ENCODE measurements at places on chromosomes 11 and 22.

DNA sequence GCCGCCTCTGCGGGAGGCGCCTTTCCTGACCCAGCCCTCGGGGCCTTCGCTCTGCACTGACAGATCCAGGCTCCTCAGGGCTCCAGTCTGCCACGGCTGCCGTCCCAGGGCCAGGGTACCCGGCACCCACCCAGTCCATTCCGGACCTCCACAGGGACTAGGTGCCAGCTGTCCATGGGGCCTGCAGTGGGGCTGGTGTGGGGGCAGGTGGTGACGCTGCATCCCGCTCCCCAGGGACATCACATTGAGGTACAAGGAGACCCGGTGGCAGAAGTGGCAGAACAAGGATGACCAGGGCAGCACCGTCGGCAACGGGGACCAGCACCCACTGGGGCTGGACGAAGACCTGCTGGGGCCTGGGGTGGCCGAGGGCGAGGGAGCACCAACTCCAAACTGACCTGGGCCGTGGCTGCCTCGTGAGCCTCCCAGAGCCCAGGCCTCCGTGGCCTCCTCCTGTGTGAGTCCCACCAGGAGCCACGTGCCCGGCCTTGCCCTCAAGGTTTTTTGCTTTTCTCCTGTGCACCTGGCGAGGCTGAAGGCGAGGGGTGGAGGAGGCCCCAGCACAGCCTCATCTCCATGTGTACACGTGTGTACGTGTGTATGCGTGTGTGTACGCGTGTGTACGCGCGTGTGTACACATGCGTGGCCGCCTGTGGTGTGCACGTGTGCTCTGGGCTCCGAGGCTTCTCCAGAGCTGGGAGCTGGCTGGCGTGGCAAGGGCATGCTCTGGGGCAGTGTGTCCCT lies 16.7 kb downstream of the RNH1 start:
- DNase-seq = no peak

GRCh38 chr11:5712507-5712906 lies 22.9 kb downstream of the TRIM22 start:
- DNase-seq = no peak

GRCh38 chr11:46475926-46476545 lies 84.5 kb upstream of the CHRM4 start:
- DNase-seq = no peak

- DNase-seq = no peak
Observed at GRCh38 chr11:74948546-74948897, 369 bp downstream of the XRRA1 start.

DNA sequence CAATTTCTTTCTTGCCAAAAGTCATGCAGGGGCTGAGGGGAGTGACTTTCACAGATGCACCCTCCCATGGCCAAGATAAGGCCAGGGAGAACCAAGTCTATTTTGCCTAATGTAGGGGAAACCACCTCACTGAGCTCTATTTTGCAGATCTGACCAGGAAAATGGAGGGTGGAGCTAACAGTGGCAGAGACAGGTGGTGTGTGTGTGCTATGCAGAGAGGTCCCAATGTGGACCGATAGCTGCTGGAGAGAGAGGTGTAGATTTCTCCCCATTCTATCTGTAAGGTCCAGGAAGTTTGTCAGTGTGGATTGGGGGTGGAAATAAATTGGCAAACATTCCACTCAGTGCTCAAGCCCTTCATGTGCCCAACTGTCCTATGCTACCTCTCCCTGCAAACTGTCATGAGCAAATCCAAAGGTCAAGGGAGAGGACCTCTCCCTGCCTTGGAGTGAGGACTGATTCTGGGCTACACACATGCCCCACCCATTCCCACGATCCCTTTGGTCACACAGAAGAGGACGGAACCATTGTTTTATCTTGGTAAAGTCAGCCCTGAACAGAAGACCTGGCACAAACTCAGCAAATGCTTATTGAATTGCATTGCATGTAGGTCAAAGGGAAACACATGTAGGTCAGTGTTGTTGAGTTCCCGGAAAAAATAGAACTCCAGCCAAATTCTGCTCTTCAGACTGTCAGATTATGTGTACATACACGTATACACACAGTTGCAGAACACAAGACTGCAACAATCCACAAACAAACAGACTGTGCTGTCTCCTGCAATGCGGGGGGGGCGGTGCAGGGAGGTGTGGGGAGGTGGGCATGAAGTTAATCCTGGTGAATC lies 65.9 kb downstream of the C11orf58 start:
- DNase-seq = no peak
